Thoracic aorta endothelial cell (primary cell): ENCODE measurements at places on chromosomes 5 and 9. TPM values are rescaled to one million over a fixed set of nuclear protein-coding genes. Genes with fewer than 3 reads are reported as not detected.

The RNF180 gene
- 10.6 and 13.1 TPM in 2 replicates for total RNA-seq

The ROR2 gene
- total RNA-seq = not detected in 2 replicates

The MYOT gene
- not detected in 2 replicates for total RNA-seq

The CCIN gene
- 0.36 and 0.40 TPM in 2 replicates for total RNA-seq

The MSX2 gene
- total RNA-seq = 0.13 and 0.79 TPM in 2 replicates

The ANKRD31 gene
- under 0.01 and 0.07 TPM in 2 replicates for total RNA-seq

The AK1 gene
- total RNA-seq = 60.4 and 80.7 TPM in 2 replicates

The SLC36A2 gene
- not detected in 2 replicates for total RNA-seq

The SLC22A4 gene
- 3.9 and 6.0 TPM in 2 replicates for total RNA-seq

The PCSK1 gene
- total RNA-seq = 1.5 and 4.7 TPM in 2 replicates

The SEMA5A gene
- total RNA-seq = 0.07 and 0.27 TPM in 2 replicates

The RAB14 gene
- total RNA-seq = 73.5 and 78.5 TPM in 2 replicates

The SMIM23 gene
- total RNA-seq = not detected in 2 replicates

The HEMGN gene
- total RNA-seq = not detected in 2 replicates

The RPS23 gene
- 2,704 and 3,773 TPM in 2 replicates for total RNA-seq

The ZFP37 gene
- 1.1 and 1.6 TPM in 2 replicates for total RNA-seq

The TIGD6 gene
- total RNA-seq = 4.4 and 4.9 TPM in 2 replicates

The S1PR3 gene
- 22.7 and 25.9 TPM in 2 replicates for total RNA-seq

The PCDHB8 gene
- 0.07 and 0.13 TPM in 2 replicates for total RNA-seq

The MLANA gene
- total RNA-seq = not detected in 2 replicates

The C9orf152 gene
- not detected in 2 replicates for total RNA-seq

The SH3RF2 gene
- 1.7 and 3.3 TPM in 2 replicates for total RNA-seq

The GMCL2 gene
- not detected in 2 replicates for total RNA-seq

The PCDHA6 gene
- 0.13 and 0.22 TPM in 2 replicates for total RNA-seq

The ADGRD2 gene
- total RNA-seq = not detected in 2 replicates

The TAF11L10 gene
- not detected in 2 replicates for total RNA-seq

The CDC20B gene
- total RNA-seq = 0.13 and 0.22 TPM in 2 replicates

The POU5F2 gene
- 3.2 and 3.9 TPM in 2 replicates for total RNA-seq

The THOC3 gene
- 54.9 and 67.8 TPM in 2 replicates for total RNA-seq

The FABP6 gene
- total RNA-seq = not detected in 2 replicates

The LAMC3 gene
- total RNA-seq = 0.13 and 0.22 TPM in 2 replicates

The ACSL6 gene
- total RNA-seq = not detected in 2 replicates

The PCDHGC4 gene
- total RNA-seq = 1.3 and 1.9 TPM in 2 replicates

The FBP2 gene
- not detected in 2 replicates for total RNA-seq

The ZBTB43 gene
- 9.4 and 9.5 TPM in 2 replicates for total RNA-seq

The FOXI1 gene
- total RNA-seq = not detected in 2 replicates

The QRFP gene
- not detected in 2 replicates for total RNA-seq

The RC3H2 gene
- 77.5 and 85.1 TPM in 2 replicates for total RNA-seq

The PARP8 gene
- total RNA-seq = 0.13 and 0.50 TPM in 2 replicates

The DOCK8 gene
- 0.80 and 1.3 TPM in 2 replicates for total RNA-seq

The ABO gene
- 0.13 and 0.22 TPM in 2 replicates for total RNA-seq

The GABRG2 gene
- not detected in 2 replicates for total RNA-seq

The DMGDH gene
- 0.07 TPM in 1 of 2 replicates, not detected in the other for total RNA-seq

The MUSK gene
- total RNA-seq = 0.53 TPM in 1 of 2 replicates, not detected in the other

The SURF2 gene
- 10.6 and 14.2 TPM in 2 replicates for total RNA-seq

The FOXD4 gene
- 0.14 and 0.27 TPM in 2 replicates for total RNA-seq

The CNTNAP3B gene
- 149 and 231 TPM in 2 replicates for total RNA-seq

The C9orf43 gene
- total RNA-seq = 0.66 and 1.0 TPM in 2 replicates

The OCLN gene
- 13.4 and 14.1 TPM in 2 replicates for total RNA-seq

The SELENOP gene
- total RNA-seq = 0.66 and 3.4 TPM in 2 replicates

The GABBR2 gene
- 33.5 and 39.2 TPM in 2 replicates for total RNA-seq

The PTCD2 gene
- total RNA-seq = 12.5 and 12.8 TPM in 2 replicates

The HCN1 gene
- not detected in 2 replicates for total RNA-seq

The ADAMTS2 gene
- 0.50 TPM in 1 of 2 replicates, not detected in the other for total RNA-seq

The IFNA2 gene
- total RNA-seq = not detected in 2 replicates

The RASGEF1C gene
- not detected in 2 replicates for total RNA-seq

The TMEM215 gene
- total RNA-seq = not detected in 2 replicates

The RAB24 gene
- total RNA-seq = 11.1 and 11.8 TPM in 2 replicates

The OR13F1 gene
- total RNA-seq = not detected in 2 replicates
